ENCODE measurements at places on chromosomes 5 and 9.

- DNase-seq, result no peak
These were observed 25.7 kb upstream of the KCNV2 start for GRCh38 chr9:2691626-2692025.

- DNase-seq, result no peak
These were observed 11.2 kb downstream of the IRX2 start for GRCh38 chr5:2740051-2740875.

DNA sequence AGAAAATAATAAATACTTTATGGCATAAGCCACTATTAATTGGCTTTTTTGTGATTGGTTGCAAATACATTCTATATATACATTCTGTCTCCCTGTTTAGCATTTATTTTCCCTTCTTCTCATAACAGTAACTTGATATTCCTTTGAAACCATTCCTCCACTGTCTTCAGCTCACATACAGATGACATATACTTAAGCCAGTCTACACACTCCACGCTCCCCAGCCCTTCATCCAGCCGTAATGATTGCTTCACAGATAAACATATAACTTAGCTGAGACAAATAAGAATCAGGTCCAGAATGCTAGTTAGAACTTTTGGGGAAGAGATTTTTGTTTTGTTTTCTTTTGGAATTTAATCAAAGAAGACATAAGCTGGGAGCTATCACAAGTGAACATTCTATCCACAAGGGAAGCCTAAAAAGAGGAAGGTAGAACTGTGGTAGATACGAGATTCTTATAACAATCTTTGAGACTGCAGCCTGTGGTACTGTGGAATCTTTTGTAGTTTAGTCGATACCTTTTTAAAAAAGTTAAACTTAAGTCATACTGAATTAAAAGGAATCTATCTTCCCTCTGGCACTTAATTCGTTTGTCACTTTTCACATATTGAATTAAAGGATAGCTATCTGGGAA, 365.1 kb upstream of the PRR16 start:
- no peak for DNase-seq

DNA sequence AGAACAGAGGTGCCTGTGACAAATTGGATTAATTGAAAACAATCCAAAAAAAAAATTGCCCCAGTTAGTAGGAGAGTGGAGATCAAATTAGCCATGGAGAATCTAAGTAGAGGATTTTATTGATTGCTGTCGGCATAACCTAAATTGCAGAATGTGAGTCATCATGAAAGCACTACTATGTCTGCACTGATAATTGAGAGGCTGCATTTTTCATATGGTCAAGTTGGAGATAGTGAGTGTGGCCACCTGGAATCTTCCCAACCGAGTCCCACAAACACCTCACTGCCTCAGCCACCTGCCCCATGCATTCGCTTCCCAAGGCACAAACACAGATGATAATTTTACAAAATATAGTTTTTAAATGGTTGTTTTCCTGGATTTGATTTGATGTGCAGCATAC, 123.7 kb downstream of the NTRK2 start:
- DNase-seq, result no peak

GRCh38 chr9:84230355-84231145, 110.0 kb downstream of the SLC28A3 start:
- DNase-seq, result peak; percentile 76

DNA sequence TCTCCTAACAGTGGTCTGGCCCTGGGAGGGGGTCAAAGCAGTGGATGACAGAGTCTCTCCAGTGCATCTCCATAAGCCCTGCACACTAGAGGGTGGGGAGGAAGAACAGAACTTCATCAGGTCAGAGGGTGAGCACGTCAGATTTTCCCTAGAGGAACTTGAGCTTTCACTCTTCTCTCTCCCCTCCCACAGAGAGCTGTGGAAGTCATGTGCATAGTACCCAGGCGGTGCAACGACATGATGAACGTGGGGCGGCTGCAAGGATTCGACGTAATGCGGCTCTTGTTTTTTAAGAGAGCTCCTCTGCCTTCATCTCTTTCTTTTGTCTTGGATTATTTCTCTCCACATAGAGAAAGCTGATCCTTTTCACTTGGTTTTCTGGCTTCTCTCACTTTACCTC, 100.2 kb upstream of the OTULINL start:
- no peak for DNase-seq

Data from fibroblast of gingiva (primary cell).